Metanephros (tissue), 2 donors: ENCODE measurements at places on chromosomes 12 and 14. TPM values are rescaled to one million over a fixed set of nuclear protein-coding genes. Genes with fewer than 3 reads are reported as not detected.

SIRT4 gene
- 6.3 TPM for total RNA-seq

GLT1D1 gene
- total RNA-seq = 1.8 TPM

EFS gene
- total RNA-seq = 35.5 TPM

TEX52 gene
- total RNA-seq = not detected

AGAP2 gene
- total RNA-seq = 2.9 TPM

BDKRB2 gene
- 7.8 TPM for total RNA-seq

C12orf54 gene
- not detected for total RNA-seq
